Spinal cord (tissue), 10 donors: ENCODE measurements at places on chromosomes 11 and 22.

DNA sequence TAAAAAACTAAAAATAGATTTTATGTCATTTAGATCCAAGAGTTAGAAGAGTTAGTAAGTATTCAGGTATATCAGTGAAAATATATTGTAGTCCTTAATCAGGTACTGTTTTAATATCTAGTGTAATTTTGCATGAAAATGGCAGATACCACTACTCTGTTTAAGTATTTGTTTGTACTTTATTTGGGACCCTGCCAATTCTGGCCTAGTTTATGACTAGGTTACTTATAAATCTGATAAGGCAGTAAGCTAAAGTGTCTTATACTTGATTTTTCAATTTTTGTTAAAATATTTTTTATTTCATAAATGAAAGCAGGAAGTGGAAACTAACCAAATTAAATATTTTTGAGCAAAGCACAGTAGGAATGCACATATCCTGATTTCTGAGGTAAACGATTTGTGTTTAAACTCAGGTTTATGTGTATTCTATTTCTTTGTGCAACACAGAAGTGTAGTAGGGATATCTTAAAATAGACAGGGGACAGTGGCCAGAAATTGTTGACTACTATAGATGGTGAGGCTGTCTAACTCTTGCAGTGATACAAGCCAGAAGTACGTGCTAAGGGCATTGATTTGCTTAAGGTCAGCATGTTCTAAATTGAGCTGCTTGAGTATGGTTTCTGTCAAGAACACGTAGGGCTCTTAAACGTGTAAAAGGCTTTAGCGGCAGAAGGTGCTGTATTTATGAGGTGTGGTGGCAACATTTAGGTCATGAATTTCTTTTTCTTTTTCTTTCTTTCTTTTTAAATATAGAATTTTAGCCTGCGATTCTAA lies 34.0 kb downstream of the HIPK3 start:
- DNase-seq, result no peak

DNA sequence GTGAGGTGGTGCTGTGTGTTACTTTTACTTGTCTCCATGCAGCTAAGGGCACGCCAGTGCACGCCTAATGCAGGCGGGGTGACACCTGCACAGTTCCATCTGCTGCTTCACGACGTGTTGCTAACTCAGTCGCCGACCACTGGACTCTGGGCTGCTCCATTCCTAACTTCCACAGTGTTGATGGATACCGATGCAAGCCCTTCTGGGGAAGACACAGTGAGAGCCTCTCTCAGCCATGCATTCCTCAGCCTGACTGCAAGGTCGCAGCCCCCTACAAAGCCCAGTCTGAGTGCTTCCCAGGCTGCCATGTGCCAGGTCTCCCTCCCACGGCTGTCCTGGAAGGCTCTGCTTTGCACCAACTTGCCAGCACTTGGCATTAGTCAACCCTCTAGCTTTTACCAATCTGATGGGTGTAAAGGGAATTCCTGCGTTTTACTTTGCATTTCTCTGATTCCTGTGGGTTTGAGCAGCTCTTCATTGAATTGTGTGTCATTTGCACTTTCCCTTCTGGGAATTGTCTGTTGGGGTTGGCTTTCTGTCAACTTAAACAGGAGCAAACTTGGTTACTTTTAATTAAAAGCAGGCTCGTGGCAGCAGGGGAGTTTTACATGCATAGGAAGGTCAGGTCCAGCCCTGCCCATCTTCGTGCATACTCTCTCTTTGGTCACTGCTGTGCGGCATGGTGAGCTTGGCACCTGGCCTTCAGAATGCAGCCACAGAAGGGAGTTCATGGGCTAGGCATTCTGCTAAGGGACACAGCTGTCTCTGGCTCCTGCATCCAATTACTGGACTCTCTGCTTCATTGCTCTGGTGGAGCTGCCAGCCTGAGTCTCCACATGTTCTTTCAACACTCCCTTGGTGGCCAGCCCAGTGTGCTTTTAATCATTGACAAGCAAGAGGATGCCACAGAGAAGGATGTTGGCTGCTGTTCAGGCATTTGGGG lies 34.6 kb upstream of the SHANK2 start:
- peak; percentile 86 for DNase-seq

DNA sequence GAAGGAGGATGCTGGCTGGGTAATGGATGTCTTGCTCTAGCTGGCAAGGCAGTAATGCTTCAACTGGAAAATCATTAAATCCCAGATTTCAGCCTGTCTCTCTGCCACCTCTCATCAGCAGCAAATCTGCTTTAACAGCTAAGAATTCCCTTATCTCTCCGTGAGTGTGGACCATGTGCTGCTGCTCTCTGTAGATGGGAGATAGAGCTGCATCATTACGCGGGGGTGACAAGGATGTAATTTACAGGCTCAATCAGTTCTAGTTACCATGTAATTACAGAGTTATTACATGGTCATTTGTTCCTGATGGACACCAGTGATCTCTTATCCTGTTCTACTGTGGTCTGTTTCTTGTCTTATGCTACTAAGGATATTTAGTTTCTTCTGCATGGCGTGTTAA lies 665.4 kb downstream of the NTM start:
- no peak for DNase-seq

- peak; percentile 40 for DNase-seq
Observed at GRCh38 chr11:6646918-6647679, 8.5 kb downstream of the DCHS1 start.

DNA sequence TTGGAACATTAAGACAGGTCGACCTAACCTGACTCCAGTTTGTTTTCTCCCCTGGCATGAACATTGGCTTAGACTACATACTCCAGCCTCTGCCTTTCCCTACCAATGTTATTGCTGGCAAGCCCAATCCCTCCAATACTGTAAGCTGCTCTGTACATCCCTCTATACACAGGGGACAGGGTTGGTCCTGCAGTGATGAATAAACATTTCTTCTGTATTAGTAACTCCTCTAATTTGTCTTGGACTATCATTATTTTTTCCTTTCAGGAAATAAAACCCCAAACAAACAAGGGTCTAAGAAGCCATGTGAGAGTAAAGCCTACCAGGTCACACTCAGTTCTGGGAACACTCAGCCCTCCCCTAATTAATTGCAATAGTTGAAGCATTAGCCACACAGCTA lies 35.1 kb upstream of the FJX1 start:
- no peak for DNase-seq

- no peak for DNase-seq
Observed at GRCh38 chr11:36501236-36501635, 8.8 kb downstream of the TRAF6 start.

GRCh38 chr11:47867823-47868222 lies 19.7 kb upstream of the NUP160 start:
- no peak for DNase-seq

- DNase-seq, result no peak
Observed at GRCh38 chr22:40237241-40237640, 59.5 kb downstream of the TNRC6B start.

DNA sequence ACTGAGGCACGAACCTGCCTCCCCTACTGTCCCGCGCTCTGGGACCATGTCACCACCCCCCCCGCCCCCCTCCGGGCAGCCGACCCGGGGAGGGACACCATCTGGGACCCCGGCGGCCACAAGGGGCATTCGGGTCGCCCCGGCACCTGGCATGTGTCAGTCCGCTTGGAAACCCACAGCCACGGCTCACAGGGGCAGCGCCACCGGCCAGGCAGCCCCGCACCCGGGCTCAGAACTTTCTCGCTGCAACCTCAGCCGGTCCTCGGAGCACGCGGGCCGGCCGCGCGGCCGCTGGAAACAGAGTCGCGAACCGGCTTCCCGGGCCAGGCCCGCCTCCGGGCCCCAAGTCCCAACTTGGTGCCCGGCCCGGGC lies 159.9 kb upstream of the GRK3 start:
- DNase-seq, result no peak

- DNase-seq, result no peak
Observed at GRCh38 chr22:28443526-28443876, 236.1 kb downstream of the TTC28 start.

DNA sequence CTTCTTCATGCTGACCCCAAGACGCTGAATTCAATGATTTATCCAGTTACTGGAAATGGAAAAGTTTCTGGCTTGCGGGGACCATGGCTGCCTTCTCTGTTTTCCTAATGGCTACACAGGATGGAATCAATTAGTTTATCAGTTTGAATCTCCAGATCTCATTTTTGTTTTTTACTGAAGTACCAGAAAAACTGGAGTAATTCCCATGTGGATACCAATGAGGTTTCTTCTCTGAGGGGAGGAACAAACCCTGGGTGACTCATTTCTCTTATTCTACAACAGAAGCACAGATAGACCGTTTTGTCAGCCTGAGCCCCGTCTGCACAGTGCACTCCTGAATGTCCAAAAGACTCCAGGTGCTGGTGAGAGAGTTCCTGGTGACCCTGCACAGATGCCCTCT lies 3.4 kb downstream of the ZNF195 start:
- no peak for DNase-seq

DNA sequence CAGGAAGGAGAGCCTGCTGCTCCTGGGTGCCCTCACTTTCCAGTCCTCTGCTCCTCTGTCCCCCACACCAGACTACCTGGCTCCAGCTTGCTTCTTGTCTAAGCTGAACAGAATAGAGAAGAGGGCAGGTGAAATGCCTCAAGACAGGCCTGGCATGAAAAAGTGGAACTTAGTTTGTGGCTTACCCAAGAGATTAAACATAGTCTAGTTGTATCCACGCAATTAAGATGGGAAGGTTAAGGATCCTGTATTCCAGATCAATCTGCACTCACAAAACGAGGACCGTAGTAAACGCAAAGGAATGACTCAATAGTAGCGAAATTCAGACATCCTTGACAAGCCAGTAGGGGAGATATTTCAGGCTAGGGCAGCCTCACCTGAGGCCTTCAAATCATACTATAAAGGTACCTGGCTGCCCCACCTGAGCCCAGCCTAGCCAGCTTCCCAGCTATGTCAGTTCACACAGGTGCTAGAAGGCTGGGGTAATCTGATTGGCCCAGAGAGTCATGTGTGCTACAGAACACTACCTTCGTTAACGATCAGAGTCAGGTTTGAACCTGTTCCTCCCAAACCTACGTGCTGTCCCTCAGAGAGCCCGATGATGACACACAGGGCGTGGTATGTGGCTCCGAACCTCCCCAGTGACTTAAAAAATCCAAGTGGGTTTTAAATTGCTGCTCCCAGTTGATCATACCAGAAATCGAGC lies 46.5 kb downstream of the AHNAK start:
- no peak for DNase-seq

DNA sequence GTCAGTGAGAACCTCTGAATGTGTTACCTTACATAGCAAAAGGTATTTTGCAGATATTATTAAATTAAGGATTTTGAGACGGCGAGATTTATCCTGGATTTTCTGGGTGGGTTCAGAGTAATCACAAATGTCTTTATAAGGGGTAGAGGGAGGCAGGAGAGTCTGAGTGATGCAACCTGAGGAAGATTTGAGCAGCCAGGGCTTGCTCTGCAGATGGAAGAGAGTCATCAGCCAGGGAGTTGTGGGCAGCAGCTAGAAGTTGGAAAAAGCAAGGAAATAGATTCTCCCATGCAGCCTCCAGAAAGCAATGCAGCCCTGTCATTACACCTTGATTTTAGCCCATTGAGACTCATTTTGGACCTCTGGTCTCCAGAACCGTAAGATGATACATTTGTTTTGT lies 4.1 kb upstream of the WDR74 start:
- DNase-seq, result no peak

DNA sequence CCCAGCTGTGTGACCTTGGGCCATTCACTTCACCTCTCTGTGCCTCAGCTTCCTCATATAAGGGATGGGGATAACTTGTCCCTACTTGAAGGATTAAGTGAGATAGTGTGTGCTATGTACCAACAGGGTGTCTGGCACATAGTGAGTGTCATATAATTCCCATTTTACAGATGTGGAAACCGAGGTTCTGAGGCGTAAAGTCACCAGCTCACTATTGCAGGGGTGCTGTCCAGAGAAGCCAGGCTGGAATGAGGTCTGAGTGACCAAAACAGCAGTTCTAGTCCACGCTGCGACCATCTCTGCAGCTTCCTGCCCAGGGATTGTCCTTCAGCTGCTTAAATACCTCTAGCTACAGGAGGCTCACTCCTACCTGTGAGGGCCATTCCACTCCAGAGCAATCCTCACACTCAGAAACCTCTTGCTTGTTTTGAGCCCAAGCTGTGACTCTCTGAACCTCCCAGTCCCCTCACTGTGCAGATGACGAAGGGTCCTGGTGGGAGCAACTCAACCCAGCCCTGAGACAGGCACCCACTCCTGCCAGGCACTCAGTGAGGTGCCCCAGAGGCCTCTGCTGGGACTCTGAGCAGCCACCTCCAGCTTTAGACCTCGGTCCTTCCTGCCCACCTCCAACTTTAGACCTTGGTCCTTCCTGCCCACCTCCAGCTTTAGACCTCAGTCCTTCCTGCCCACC lies 5.8 kb downstream of the MB start:
- no peak for DNase-seq

GRCh38 chr11:109958131-109958820 lies 134.9 kb upstream of the ZC3H12C start:
- DNase-seq, result no peak

GRCh38 chr11:69105461-69106030 lies 50.2 kb upstream of the SMIM38 start:
- no peak for DNase-seq

GRCh38 chr11:82233201-82233600 lies 500.5 kb downstream of the FAM181B start:
- no peak for DNase-seq

GRCh38 chr11:6541356-6541755 lies 44.3 kb downstream of the DNHD1 start:
- no peak for DNase-seq

GRCh38 chr11:75400146-75400865 lies 988 bp downstream of the RPS3 start:
- no peak for DNase-seq

DNA sequence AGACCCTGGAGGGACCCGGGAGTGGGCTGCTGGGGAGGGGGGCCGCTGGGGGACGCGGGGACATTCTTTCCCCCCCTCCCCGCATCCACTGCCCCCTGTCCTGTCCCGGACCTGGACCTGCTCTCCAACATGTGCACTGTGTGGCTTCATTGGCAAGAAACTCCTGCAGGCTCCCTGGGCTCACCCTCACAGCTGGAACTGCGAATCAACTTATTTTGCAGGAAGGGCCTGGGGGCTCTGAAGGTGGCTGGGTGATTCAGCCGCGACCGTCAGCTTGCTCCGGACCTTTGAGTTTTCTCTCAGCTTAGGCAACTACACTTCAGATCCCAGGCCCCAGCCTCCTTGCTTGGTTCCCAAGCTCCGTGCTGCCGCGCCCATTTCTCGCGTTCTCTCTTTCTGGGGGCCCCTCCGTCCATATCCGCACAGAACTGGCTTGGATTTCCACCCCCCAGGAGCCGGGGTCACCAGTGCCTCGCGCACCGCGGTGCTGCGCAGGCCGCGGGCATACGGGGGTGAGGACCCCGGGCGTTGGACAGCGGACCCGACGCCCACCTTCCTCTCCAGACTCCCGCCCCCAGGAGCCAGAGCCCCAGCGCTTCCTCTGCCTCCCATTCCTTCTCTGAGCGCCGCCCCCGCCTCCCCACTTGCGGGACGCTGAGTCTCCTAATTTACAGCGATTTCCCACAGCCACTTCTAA lies 471 bp upstream of the AHNAK start:
- DNase-seq, result no peak
